ENCODE measurements at places on chromosomes 16 and 17. TPM values are rescaled to one million over a fixed set of nuclear protein-coding genes. Genes with fewer than 3 reads are reported as not detected.

CLDN6 gene
- total RNA-seq = not detected

MYH2 gene
- not detected for total RNA-seq

C17orf113 gene
- total RNA-seq = 0.26 TPM

NAA38 gene
- total RNA-seq = 92.8 TPM

EPX gene
- total RNA-seq = not detected

TPSAB1 gene
- total RNA-seq = not detected

SHISA9 gene
- total RNA-seq = not detected

CDC27 gene
- total RNA-seq = 132 TPM

TAT gene
- total RNA-seq = not detected

UBE2I gene
- 40.8 TPM for total RNA-seq

CDH1 gene
- total RNA-seq = under 0.01 TPM

ZACN gene
- not detected for total RNA-seq

KRTAP17-1 gene
- total RNA-seq = not detected

HNF1B gene
- total RNA-seq = not detected

KRT24 gene
- total RNA-seq = not detected

JPT1 gene
- total RNA-seq = 68.2 TPM

LYRM1 gene
- total RNA-seq = 42.0 TPM

TBX6 gene
- total RNA-seq = 0.12 TPM

KRTAP4-9 gene
- total RNA-seq = not detected

CDH3 gene
- not detected for total RNA-seq

PTGES3L gene
- not detected for total RNA-seq

GPR139 gene
- not detected for total RNA-seq

WNK4 gene
- 0.06 TPM for total RNA-seq

SLC25A39 gene
- total RNA-seq = 67.2 TPM

XPO6 gene
- total RNA-seq = 98.5 TPM

NOMO2 gene
- 242 TPM for total RNA-seq

BRICD5 gene
- total RNA-seq = 1.7 TPM

HOXB9 gene
- not detected for total RNA-seq

TNFRSF13B gene
- not detected for total RNA-seq

VKORC1 gene
- 98.6 TPM for total RNA-seq

EFNB3 gene
- total RNA-seq = under 0.01 TPM

OR1E2 gene
- total RNA-seq = not detected
